Stimulated activated CD8-positive, alpha-beta memory T cell treated with anti-CD3 and anti-CD28 coated beads, Interleukin-4, amount 100 ng/mL, for 1 hour (primary cell): ENCODE measurements at places on chromosomes 4 and X.

DNA sequence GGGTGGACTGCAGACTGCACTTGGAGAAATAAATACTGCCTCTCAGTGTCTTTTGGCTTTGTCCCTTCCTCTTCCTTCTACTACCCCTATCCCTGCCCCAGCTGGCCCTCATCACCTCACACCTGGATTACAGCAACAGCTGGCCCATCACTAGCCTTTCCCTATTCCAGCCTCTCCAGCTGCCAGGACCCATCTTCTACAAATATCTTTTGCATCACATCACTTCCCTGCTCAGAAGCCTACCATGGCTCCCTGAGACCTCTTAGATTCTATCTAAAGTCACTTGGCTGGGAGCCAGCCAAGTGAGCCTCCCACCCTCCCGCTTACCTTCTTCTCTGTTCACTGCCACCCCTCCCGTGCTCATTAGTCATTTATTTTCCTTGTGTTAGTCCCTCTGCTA lies 66.8 kb downstream of the TSC22D3 start:
- no peak for DNase-seq

GRCh38 chr4:55372259-55372658 lies 23.5 kb upstream of the TMEM165 start:
- DNase-seq, result no peak

DNA sequence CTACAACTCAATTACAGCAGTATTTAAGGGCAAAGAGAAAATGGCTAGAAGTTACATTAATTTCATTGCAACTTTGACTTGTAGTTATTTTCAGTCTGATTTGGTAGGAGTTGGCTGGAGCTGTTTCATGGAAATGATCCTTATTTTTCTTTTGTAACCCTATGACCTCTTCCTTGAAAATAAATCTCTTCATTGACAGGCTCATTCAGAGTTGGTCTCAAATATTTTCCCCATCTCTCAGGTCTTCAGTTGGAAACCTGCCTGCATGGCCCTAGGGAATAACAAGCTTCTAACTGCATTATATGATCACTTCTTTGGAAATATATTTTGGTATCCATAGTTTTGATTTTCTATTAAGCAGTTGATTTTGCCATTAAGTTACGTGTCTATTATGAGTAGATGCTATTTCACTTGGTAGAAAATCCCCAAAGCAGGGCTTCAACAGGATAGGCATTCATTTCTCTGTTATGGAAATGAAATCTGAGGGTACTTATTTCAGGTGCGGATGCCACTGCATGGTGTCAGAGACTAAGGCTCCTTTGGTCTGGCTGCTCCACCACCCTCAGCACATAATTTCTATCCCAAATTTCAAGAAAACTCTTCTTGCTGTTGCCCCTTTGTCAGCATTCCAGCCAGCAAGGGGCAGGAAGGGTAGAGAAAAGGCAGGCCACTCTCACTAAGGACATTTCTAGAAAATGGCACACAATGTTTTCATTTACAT lies 502.5 kb downstream of the SPRY1 start:
- DNase-seq, result no peak

DNA sequence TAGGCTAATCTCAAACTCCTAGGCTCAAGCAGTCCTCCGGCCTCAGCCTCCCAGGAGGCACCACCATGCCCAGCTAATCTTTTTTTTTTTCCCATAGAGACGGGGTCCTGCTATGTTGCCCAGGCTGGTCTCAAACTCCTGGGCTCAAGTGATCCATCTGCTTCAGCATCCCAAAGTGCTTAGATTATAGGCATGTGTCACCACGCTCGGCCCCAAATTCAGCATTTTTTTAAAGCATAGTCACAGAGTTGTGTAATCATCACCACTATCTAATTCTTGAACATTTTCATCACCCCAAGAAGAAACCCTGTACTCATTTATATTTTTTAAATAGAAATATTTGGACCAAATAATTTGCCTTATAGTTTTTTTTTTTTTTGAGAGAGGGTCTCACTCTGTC lies 10.3 kb downstream of the CENPI start:
- no peak for DNase-seq

DNA sequence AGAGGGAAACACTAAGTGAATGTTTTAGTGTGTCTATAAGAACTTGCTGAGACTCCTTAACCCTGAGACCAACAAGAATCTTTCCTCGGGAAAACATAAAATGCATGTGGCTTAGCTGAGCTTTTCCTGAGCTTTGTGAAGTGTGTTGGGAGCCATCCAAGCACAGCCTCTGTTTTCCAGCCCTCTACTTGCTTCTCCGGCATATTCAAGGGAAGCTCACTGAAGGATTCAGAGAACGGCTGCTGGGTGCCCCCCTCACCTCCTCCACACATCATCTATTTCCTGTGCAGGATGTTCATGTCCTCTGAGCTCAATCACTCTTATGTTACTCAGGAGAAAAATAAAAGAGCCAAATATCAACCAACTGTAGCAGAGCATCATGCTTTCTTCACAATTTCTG lies 492.1 kb downstream of the IL15 start:
- DNase-seq, result no peak

GRCh38 chr4:37464373-37465128 lies 220.0 kb downstream of the NWD2 start:
- DNase-seq, result no peak

- DNase-seq, result no peak
Observed at GRCh38 chr4:173009129-173009823, 159.3 kb upstream of the GALNT7 start.

DNA sequence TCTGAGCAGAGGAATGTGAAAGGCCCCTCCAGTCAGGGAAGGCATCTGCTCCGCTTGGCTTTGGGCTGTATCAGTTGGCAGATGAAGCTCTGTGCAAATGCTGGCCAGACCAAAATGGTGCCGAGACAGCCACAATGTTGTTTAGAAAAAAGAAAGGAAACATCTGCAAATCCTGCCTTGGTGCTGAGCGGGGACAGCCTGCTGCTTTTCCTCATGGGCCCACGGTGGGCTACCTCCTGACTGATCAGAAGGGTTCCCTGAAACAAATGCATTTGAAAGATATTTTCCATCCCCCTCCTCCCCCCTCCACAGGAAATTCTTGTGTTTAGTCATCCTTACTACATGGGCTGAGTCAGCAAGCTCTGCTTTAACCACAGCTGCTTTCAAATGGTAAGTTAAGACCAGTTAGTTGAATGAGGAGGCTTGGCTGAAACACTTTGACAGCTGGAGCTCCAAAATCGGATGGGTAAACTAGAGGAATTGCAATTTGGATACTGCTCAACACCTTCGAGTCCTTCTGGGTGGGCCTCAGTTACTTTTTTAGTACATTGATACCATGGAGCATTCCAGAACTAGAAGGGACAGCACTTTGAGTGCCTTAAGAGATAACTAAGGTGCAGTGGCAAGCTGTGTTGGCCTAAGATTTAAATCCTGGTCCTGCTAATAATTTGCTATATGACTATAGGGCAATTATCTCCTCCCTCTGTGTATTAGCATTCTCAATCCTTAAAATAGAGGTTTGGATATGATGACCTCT lies 36.0 kb downstream of the PLAC1 start:
- no peak for DNase-seq
